ENCODE measurements at places on chromosomes 4 and X. TPM values are rescaled to one million over a fixed set of nuclear protein-coding genes. Genes with fewer than 3 reads are reported as not detected.
A peak's percentile ranks its signal among the peaks of the same experiment; 100 is the strongest.

Gene CSN3
- not detected for total RNA-seq

Gene TMPRSS11A
- total RNA-seq = 0.45 TPM

Gene DUSP21
- total RNA-seq = 5.1 TPM

Gene ASB5
- 5.0 TPM for total RNA-seq

DNA sequence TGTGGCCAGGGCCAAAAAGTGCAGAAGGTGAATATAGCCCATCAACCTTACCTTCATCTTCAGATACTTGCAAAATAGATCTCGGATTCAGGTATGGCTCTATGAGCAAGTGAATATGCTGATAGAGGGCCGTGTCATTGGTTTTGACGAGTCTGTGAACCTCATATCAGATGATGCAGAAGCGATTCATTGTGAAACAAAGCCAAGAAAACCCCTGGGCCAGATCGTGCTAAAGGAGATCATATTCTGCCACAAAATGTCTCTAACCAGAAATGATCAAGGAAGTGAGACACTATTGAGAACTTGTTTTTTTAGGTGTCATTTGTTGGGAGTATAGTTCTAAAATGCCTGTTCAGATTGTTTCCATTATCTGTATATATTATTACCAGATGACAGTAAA, 48.3 kb downstream of the PDK3 start:
- no peaks in the 10 kb centered on the region for H3K27me3 ChIP-seq
- H3K4me3 ChIP-seq = no peak overlapping the region

DNA sequence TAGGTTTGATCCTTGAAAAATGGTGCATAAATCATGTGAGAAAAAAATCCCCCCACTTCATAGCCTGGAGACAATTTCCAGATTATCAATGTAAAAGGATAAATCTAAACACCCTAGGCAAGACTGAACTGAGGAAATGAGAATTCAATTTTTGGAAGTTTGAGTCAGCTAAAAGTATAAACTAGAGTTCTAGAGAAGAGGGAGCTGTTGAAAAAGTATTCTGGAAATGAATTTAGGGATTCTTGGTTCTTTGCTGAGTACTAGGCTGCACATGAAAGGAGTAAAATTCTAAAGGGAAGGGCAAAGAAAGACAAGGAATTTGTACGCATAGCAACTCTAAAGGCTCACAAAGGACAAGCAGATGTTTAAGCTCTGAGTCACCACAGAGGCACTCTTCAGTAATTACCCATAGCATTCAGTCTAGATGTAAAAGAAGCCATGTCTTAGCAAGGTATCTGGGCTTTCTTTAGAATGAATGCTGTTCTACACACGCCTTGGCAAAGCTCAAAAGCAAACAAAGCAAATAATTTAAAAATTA, 896.5 kb downstream of the PDHA2 start:
- DNase-seq = no peak
- no peaks in the 10 kb centered on the region for H3K36me3 ChIP-seq
- H3K4me1 ChIP-seq = no peaks in the 10 kb centered on the region
- no peak overlapping the region for H3K27ac ChIP-seq
- H3K4me3 ChIP-seq = no peak overlapping the region
- H3K27me3 ChIP-seq = no peaks in the 10 kb centered on the region

DNA sequence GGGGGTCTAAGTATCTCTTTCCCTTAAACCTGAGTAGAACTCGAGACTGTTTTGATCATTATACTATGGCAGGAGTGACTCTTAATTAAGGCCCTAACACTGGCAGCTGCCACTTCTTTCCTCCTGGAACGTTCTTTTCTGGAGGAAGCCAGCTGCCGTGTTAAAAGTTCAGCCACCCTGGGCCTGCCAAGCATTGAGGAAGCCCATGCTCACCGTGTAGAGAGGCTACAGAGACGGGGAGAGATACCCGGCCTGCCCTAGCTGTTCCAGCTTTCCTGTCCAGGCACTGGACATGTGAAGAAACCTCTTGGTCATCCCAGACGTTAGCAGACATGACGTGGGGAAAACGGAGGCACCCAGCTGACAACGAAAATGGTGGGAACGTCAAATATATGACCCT, 274.1 kb downstream of the ARHGAP10 start:
- no peaks in the 10 kb centered on the region for H3K4me1 ChIP-seq
- no peak overlapping the region for H3K4me3 ChIP-seq
- no peaks in the 10 kb centered on the region for H3K36me3 ChIP-seq

- H3K4me1 ChIP-seq = no peaks in the 10 kb centered on the region
- no peak overlapping the region for H3K4me3 ChIP-seq
- no peaks in the 10 kb centered on the region for H3K27me3 ChIP-seq
- DNase-seq = no peak
- no peaks in the 10 kb centered on the region for H3K36me3 ChIP-seq
- H3K27ac ChIP-seq = no peak overlapping the region
These were observed 61.3 kb downstream of the AR start for GRCh38 chrX:67604979-67605703.

DNA sequence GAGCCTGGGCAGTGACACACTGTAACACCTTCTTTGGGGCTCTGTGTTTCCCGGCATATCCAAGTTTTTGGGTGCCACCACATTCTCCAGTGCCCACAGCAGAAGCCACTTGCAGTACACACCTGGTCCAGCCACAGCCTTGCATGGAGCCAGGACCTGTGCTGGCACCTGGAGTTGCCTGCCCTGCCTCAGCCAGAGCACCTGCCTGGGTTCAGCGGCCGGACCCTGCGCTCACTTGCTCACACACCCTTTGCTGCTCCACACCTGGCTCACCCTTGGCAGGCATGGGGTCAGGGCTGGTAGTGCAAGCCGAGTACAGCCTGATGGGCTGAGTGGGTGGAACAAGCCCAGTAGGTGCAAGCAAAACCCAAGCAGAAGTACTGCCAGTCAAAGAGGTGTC, 1511.1 kb downstream of the TECRL start:
- no peak overlapping the region for H3K4me3 ChIP-seq
- H3K27ac ChIP-seq = no peak overlapping the region
- H3K27me3 ChIP-seq = no peaks in the 10 kb centered on the region
- H3K4me1 ChIP-seq = no peaks in the 10 kb centered on the region
- no peaks in the 10 kb centered on the region for H3K36me3 ChIP-seq
- no peak for DNase-seq

DNA sequence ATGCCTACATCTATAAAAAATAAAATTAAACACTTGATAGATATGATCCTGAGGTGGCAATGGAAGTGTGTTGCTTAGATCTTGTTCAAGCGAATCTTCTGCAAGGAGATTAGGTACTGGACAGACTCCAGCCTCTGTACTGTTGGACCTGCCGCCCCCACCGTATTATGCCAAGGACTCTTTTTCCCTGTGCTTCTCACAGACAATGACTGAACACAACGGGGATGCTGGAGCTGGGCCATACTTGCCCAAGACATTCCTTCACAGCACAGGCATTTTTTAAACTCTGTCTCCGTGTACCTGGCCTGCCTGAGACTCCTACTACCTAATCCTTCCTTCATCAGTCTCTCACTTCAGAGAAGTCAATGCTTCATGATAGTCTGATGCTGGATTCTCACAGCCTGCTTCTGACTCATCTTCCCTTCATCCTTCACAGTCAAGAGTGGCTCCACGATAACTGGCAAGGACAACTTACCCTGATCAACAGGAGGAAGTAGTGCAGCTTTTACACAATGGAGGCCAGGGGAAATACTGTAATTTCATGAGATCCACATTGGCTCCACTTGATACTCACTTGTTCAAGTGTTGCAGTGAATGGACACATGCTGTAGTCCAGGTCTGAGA, 754.6 kb upstream of the AGA start:
- H3K27me3 ChIP-seq = no peaks in the 10 kb centered on the region
- no peak for DNase-seq

DNA sequence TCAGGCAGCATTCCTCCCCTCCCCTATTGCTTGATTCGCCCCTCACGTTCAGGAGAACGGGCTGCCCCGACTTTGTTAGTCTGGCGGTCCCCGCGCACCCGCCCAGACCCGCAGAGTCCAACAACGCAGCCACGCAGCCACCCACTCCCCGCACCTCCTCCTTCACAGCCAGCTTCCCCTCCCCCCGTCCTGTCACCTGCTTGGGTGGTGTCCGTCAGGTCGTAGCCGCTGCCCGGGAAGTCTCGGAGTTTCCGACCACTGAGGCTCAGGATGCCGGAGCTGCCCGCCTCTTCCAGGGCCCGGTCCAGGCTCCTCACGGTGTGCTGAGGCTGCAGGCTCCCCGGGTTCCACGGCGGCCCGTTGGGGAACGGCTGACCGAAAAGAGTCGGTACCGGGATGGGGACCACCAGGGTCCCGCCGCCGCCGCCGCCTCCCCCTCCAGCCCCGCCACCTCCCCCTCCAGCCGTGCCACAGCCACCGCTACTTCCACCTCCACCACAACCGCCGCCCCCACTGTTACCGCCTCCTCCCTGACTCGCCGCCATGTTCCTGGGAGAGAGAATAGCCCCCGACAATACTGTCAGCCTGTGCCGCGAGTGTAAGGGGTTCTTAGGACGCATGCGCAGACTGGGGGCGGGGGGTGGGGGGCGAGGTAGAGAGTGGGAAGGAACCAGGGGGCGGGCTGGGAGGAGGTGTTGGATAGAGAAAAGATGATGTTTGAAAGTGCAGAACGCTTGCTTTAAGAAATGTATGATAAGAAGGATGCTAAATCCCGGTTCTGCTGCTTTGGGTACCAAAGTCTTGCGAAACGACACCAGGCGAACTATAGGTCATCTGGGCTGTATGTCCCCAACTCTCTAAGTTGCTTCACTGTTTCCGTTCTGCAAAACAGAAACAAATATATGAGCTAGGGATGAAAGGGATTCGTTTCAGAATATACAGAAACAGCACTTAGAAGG, at the start of gene LRCH2:
Gene LRCH2 (minus strand): TSS at position 600 of the 959 bp plus-strand sequence. CDS start 55 bp downstream, at position 545.
- H3K27ac ChIP-seq = peak within 1 kb of the TSS; percentile 58
- H3K27me3 ChIP-seq = no peaks in the 10 kb centered on the region
- DNase-seq = peak; percentile 9
- no peaks in the 10 kb centered on the region for H3K4me1 ChIP-seq
- H3K36me3 ChIP-seq = no peaks in the 10 kb centered on the region

GRCh38 chr4:158018221-158018830, 154.5 kb downstream of the GASK1B start:
- H3K27me3 ChIP-seq = no peaks in the 10 kb centered on the region
- H3K4me3 ChIP-seq = no peak overlapping the region
- no peak for DNase-seq

DNA sequence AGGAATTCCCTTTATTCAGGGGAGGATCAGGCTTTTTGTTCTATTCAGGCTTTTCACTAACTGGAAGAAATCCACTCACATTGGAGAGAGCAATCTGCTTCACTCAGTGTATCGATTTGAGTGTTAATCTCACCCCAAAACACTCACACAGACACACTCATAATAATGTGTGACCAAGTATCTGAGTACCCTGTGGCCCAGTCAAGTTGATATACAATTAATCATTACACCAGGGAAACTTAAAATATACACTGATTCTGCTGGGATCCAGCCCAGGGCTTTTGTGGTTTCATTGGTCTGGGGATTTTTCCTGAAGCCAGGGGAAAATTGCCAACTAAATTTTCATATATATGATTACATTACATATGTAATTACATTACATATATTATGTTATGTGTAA, 44.0 kb upstream of the GATB start:
- no peaks in the 10 kb centered on the region for H3K36me3 ChIP-seq
- no peaks in the 10 kb centered on the region for H3K27me3 ChIP-seq
- DNase-seq = no peak
- H3K4me1 ChIP-seq = no peaks in the 10 kb centered on the region
- H3K27ac ChIP-seq = no peak overlapping the region

DNA sequence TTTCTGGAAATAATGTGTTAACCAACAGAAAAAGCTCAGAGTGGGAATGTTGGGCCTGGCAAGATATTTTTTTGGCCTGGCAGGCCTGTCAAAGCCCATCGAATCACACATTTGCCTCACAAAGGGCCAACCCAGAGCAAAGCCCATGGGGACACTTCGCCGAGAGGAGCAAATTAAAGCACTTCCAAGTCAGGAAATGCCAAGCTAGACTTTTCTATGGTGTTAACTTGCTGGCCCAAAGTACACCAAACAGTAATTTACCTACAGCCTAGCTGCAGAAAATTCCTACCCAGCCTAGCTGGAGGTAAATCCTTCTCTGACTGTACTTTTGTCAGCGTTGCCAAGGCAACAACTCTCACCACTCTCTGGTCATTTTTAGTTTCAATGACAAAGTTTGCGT, 288.6 kb upstream of the LDB2 start:
- no peaks in the 10 kb centered on the region for H3K27me3 ChIP-seq
- no peak overlapping the region for H3K27ac ChIP-seq
- no peak overlapping the region for H3K4me3 ChIP-seq
- DNase-seq = no peak

DNA sequence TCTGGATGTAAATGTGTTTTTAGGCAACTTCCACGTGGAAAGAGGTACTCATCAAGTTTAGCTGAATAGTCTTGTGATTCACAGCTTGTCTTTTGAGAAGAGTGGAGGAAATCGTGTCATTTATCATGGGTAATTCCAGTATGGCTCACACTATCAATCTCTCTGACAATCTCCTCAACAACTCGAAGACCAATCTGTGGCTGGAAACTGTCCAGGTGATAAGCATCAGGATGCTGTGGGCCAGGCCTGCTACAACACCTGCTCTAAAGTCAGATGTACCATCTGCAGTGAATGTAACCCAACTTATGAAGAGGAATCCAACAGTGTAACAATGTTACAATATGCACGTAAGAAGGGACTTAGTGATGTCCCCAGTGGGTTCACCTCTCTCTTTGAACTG, 132.1 kb upstream of the GK2 start:
- H3K4me3 ChIP-seq = no peak overlapping the region
- DNase-seq = no peak
- no peaks in the 10 kb centered on the region for H3K36me3 ChIP-seq
- no peaks in the 10 kb centered on the region for H3K4me1 ChIP-seq
- no peak overlapping the region for H3K27ac ChIP-seq
